H7 (cell line): ENCODE measurements at places on chromosomes 16 and 17. TPM values are rescaled to one million over a fixed set of nuclear protein-coding genes. Genes with fewer than 3 reads are reported as not detected.
A peak's percentile ranks its signal among the peaks of the same experiment; 100 is the strongest.

The HYDIN gene
- total RNA-seq: 0.63 and 0.69 TPM in 2 replicates

- DNase-seq: peak; percentile 76
Observed at GRCh38 chr16:27355610-27356009, 41.8 kb downstream of the IL4R start.

DNA sequence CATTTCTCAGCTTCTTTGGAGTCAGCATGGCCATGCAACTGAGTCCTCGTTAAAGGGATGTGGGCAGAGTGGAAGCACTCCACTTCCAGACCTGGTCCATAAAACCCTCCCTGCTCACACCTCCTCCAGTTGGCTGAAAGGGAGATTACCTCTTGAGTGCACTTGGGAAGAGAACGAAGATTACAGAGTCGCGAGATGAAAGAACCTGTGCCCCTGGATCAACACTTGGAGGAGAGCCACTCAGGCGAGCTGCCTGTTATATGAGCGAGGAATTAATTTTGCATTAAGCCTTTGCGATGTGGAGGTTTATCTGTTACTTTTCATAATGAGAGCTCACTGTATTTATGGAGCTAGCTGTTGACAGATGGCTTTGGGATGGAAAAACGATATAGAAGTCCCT is 147.9 kb downstream of the MAF start:
- no peak for DNase-seq

DNA sequence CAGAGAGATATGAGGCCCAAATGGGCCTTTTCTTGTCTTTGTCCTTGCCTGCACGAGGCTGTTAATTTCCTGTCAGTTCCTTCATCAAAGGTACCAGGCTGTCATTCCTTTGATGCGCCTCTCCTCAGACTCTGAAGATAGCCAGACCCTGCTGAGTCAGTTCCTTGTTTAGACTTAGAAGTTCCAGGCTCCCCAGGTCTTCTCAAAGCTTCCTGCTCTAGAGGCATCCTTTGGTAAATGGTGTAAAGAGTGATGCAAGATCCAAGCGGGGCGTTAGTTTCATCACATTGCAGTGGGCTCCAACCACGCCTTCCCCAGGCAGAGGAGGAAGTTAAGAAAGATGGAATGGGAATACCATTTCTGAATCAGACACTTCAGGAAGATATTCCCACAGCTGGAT is 4.0 kb upstream of the CDH11 start:
- no peak for DNase-seq

DNA sequence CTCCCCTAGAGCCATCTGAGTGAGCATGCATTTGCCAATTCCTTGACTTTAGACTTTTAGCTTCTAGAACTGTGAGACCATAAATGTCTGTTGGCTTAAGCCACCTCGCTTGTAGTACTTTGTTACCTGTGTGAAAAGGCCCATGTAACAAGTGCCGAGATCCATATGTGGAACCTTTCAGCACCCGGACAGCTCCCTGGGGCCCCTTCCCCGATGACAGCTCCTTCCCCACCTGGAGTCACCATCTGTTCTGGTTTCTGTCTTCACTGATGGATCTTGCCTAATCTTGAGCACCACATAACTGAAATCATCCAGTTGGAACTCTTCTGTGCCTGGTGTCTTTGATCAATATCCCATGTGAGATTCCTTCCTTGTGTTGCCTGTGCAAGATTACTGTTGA is 78.9 kb upstream of the EEF2KMT start:
- peak; percentile 61 for DNase-seq

DNA sequence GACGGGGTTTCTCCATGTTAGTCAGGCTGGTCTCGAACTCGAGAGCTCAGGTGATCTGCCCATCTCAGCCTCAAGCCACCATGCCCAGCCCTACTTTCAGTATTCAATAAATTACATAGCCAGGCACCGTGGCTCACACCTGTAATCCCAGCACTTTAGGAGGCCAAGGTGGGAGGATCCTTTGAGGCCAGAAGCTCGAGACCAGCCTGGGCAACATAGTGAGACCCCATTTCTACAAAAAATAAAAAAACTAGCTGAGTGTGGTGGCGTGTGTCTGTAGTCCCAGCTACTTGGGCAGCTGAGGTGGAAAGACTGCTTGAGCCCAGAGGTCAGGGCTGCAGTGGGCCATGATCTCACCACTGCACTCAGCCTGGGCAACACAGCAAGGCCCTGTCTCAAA is 8.2 kb downstream of the MIEN1 start:
- no peak for DNase-seq

GRCh38 chr16:50857881-50858280 is 116.0 kb downstream of the CYLD start:
- no peak for DNase-seq

DNA sequence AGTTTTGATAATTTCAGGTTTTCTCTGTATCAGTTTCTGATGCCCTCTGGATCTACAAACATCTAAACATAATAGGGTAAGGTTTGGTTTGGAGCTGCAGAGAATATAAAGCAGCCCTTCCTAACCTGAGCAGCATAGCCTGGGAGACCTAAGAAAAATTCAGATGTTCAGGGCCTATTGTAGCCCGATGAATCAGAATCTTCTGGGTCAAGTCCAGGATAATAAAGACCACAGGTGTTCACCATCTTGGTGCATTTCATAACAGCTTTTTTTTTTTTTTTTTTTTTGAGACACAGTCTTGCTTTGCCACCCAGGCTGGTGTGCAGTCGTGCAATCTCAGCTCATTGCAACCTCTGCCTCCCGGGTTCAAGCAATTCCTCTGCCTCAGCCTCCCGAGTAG is 19.7 kb upstream of the ARHGAP17 start:
- no peak for DNase-seq

- DNase-seq: no peak
Observed at GRCh38 chr16:47947723-47948122, 208.1 kb downstream of the ABCC12 start.

DNA sequence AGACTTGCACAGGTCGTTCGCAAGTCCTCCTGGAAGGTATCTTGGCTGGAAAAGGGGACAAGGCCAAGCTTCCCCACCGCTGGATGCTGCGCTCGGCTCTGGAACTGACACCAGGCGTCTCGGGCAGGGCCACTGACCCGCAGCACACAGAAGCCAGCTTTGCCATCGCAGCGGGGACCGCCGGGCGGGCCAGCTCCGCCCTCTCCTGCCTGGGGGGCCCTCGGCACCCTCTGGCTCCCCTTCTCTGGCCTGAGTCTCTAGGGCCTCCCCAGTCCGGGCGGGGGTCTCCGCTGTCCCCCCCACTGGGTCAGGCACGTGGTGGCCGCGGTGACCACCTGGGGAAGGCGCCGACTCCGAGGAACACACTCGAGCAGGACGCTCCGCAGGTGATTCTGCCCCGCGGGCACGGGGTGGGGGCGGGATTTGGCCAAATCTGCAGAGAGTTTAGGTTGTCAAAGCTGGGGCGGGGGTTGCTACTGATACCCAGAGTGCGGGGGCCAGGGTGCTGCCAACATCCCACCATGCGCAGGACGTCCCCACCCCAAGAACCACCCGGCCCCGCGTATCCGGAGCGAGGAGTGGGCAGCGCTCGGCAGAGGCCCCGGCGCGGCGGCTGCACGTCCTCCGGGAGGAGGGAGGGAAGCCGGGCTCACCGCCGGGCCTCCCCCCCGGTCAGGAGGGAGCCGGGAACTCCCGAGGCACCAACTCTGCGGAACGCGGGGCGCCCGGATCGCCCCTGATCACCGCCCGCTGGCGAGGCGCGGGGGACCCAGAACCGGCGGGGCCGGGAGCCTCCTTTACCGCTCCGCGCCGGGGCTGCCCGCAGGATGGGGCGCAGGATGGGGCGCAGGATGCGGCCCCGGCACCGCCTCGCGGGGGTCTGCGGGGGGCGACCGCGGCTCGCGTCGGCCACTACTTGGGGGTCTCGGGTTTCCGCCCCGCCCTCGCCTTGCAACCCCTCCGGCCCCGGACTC is 744 bp upstream of the METRNL start:
- DNase-seq: peak; percentile 87

The RHBDL1 gene
- 3.1 and 5.9 TPM in 2 replicates for total RNA-seq

The VWA3A gene
- 0.24 TPM in 1 of 2 replicates, not detected in the other for total RNA-seq

GRCh38 chr16:14292051-14292825 is 221.1 kb downstream of the MRTFB start:
- DNase-seq: no peak

DNA sequence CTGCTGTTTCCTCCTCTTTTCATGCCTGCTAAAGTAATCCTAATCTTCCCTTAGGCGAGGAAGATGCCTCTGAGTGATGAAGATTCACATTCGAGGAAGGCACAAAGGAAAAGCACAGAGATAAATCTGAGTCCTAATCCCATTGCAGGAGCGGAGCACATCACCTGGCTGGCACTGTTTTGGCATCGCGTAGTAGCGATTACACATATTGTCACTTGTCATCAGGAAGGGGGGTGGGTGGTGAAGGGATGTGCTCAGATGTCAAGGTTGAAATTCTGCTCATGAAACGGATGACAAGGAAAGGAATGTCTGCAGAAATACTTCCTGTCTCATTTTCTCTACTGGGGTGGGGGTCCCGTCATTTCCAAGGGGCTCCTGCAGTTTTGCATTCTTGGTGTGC is 363.1 kb upstream of the EEF2KMT start:
- DNase-seq: no peak

The HSF5 gene
- not detected in 2 replicates for total RNA-seq

GRCh38 chr17:51335006-51335590 is 74.8 kb downstream of the UTP18 start:
- no peak for DNase-seq

DNA sequence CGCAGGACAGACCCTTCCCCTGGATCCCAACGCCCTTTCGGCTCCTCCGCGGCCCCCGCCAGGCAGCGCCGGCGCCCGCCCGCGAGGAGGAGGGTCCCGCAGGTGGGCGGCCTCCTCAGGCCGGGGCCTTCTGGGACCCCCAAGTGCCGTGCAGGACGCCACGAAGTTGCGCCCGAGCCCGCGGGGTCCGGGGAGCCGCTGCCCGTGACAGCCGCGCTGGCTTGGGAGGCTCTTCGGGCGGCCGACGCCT is 504 bp downstream of the ERN1 start:
- DNase-seq: no peak
